ENCODE measurements at places on chromosomes 7 and 10.

- DNase-seq: no peak
Observed at GRCh38 chr7:54090652-54091213, 451.4 kb upstream of the VSTM2A start.

- DNase-seq: no peak
Observed at GRCh38 chr10:113298616-113299015, 254.2 kb upstream of the HABP2 start.

GRCh38 chr10:102644646-102645387, 538 bp downstream of the TRIM8 start:
- DNase-seq: peak; percentile 64

GRCh38 chr10:43417950-43418768, 9.2 kb upstream of the HNRNPF start:
- peak; percentile 91 for DNase-seq

GRCh38 chr7:87317691-87318245, 27.7 kb upstream of the CROT start:
- no peak for DNase-seq

- DNase-seq: no peak
Observed at GRCh38 chr10:60708666-60709065, 69.6 kb upstream of the CDK1 start.

- DNase-seq: no peak
Observed at GRCh38 chr10:12048547-12048946, 5.9 kb upstream of the UPF2 start.

GRCh38 chr10:96369890-96370583, 11.2 kb upstream of the OPALIN start:
- DNase-seq: no peak

- no peak for DNase-seq
Observed at GRCh38 chr10:58963723-58964124, 212.7 kb upstream of the PHYHIPL start.

GRCh38 chr7:157612664-157613561, 276.1 kb downstream of the DNAJB6 start:
- DNase-seq: no peak

DNA sequence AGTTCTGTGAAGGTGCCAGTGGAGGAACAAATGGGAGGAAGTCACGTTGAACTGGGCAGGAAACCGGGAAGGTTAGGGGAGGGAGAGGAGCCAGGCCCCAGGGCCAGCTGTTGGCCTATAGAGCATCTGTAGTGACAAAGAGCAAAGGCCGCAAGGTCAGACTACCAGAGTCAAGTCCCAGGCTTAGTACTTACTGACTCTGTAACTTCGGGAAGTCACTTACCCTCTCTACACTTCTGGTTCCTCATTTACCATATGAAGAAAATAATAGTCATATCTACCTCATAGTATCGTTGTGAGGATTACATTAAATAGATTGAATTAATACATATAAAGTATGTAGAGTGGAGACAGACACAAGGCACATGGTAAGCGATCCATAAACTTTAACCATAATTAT, 101.8 kb upstream of the FZD1 start:
- DNase-seq: no peak

DNA sequence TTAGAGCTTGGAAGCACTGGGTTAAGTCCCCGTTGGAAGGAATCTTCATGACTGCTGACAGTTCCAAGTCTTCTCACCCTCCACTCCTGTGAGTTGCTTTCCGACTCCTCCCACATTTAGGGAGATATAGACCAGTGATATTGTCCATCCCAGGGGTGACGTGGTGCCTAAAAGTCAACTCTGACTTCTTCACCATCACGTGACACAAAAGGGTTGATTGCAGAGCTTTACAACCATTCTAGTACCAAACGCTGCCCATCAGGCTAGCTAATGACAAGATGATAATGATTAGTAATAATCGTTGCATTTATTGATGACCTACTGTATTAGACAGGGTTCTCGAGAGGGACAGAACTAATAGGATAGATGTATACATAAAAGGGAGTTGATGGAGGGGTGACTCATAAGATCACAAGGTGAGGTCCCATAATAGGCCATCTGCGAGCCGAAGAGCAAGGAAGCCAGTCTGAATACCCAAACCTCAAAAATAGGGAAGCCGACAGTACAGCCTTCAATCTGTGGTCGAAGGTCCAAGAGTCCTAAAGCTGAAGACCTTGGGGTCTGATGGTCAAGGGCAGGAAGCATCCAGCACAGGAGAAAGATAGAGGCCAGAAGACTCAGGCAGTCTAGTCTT, 85.3 kb upstream of the CARD11 start:
- DNase-seq: no peak

Data from AML-193 (cell line).